Left kidney (tissue), 8 donors: ENCODE measurements at places on chromosomes 7 and 10. TPM values are rescaled to one million over a fixed set of nuclear protein-coding genes. Genes with fewer than 3 reads are reported as not detected.

TFR2 gene
- 0.93 TPM for polyA plus RNA-seq

GRCh38 chr7:68627247-68627864 lies 970.9 kb upstream of the AUTS2 start:
- DNase-seq, result no peak

- DNase-seq, result no peak
Measured at GRCh38 chr7:155670521-155670920, 26.1 kb downstream of the RBM33 start.

- no peak for DNase-seq
Measured at GRCh38 chr7:30424506-30424905, 54.1 kb downstream of the NOD1 start.

- no peak for DNase-seq
Measured at GRCh38 chr7:138515001-138515528, 55.0 kb downstream of the TRIM24 start.

- DNase-seq, result no peak
Measured at GRCh38 chr7:116543664-116544063, 18.8 kb downstream of the CAV1 start.

- no peak for DNase-seq
Measured at GRCh38 chr10:1347525-1347924, 291.3 kb downstream of the WDR37 start.

BTAF1 gene
- 62.1 TPM for polyA plus RNA-seq

DNA sequence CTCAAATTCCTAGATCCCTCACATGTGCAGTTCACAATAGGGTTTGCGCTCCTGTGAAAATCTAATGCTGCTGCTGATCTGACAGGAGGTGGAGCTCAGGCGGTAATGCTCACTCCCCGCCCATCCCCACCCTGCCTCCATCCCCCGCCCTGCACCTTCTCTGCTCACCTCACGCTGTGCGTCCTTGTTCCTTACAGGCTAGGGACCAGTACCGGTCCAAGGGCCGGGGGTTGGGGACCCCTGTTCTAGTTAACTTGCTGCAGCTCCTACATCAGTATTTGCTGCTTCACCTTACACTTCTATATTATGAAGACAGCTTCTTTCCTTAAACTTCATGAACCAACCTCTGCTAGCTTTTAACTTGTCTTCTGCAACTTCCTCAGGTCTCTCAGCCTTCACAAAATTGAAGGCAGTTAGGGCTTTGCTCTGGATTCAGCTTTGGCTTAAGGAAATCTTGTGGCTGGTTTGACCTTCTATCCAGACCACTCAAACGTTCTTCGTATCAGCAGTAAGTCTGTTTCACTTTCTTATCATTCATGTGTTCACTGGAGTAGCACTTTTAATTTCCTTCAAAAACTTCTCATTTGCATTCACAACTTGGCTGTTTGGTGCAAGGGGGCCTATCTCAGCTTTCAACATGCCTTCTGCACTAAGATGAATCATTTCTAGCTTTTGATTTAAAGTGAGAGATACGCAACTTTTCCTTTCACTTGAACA lies 1.7 kb upstream of the TNKS2 start:
- DNase-seq, result no peak

GRCh38 chr10:70430493-70431445 lies 10.7 kb downstream of the NODAL start:
- peak; percentile 51 for DNase-seq

GDF2 gene
- polyA plus RNA-seq, result not detected

DNA sequence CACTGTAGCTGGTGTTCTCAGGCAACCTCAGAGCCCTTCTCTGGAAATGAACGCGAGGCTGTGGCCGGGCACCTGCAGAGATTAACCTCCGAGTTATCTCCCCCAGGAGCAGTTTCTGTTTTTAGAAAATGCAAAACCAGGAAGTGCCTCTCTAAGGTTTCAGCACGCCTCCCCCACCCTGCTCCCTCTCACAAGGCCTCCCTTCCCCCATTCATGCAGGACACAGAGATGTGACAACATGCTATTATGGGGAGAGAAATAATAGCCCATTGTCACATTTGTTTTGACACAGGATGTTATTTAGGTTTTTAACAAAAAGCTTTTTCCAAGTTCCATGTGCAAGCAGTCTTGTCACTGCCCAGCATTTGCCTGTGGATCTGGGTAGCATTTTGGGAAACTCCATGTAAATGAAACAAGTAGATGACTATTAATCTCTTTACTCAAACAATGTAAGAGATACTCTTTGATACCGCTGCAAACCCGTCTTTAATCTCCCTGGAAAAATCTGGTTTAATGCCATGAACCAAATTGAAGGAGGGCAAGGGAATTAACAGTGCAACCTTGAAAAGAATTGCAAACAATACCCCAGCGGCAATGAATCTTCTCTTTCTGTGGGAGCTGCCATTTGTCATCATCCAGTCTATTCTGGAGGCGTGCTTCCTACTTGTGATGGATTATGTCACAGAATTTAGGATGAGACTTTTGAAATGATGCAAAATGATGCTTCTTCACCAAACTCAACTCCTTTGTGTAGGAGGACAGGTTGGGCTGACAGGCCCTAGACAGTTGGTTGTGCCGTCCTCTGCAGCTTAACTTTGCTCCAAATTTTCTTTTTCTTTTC lies 86.5 kb upstream of the NMT2 start:
- peak; percentile 32 for DNase-seq

EVX1 gene
- 0.07 TPM for polyA plus RNA-seq

DNA sequence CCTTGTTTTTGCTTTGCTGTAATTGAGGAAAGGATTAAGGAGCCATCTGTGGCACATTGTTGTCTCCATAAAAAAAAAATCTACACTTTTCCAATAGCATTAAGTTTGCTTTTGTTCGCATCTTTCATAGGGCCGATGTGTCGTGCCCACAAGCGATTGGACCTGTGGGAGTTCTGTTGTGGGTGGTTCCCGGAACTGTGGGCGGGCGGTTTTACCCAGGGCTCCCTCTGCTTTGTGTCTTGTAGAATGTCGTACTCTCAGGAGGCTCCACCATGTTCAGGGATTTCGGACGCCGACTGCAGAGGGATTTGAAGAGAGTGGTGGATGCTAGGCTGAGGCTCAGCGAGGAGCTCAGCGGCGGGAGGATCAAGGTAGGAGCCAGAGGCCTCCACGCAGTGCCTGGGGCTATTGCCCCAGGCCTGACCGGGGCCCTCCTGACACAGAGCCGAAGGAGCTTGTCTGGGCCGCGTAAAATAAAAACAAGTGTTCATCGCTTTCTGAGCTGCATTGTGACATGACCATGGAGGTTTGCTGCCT lies 92.4 kb downstream of the ACTR3B start:
- DNase-seq, result no peak

DNA sequence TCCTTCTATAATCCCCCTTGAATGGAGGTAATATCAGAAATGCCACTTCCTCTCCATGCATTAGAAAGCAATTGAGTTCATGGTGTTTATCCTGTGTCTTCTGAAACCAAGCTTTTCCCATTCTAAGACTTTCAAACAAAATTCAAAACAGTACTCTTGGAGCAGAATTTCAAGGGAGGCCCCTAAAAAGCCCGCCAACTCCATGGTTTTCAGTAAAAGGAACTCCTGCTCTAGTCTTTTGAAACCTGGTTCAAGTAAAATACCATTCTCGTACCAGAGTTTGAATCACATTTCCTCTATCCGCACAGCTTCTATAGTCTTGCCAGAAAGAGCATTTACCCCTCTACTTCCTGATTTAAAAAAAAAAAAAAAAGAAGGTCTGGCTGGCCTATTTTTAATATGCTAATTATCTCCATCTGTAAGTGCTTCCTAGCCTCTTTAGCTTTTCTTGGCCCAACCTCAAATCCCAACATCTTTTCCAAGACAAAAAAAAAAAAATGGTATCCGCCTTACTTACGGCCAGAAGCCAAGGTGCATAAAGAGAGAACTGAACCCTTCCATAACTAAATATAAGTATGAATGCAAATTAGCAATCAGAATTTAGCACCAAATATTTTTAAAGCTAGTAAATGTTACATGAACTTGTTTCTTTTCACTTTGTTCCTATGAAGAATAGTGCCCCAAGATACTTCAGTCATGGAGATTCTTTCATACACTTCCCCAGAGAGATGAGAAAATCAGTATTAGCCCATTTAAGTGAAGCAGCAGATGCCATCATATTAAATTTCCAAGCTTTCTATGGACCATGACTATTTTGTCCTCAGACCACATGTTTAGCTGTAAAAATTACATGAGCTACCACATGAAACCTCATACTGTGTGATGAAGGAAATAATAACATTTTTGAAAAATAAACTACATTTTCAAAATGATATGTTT lies 199.9 kb upstream of the FAM3C start:
- DNase-seq, result no peak

GRCh38 chr7:8154272-8154671 lies 107.7 kb downstream of the ICA1 start:
- peak; percentile 39 for DNase-seq

DNA sequence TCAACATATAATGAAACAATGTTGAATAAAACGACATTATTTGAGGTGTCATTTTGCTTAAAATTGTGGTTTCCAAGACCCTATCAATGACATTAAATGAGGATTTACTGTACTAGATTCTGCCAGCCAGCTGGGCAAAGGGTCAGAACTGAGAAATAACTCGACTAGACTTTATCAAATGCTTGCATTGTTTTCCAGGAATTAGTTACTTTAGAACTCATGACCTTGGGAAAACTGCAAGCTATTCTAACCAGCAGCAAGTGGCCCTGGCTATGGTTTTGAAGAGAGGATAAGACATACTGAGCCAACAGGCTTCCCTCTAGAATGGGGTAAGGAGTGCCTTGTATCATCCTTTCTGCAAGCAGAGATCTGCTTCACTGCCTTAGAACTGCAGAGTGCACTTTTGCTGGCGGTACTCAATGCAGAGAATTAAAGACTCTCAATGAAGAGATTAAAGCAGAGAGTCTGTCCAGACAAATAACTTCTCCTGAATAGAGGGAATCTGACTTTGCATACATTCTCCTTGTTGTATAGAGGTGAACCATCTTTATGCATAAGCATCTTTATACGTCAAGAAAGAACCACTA lies 281.5 kb downstream of the ARL4A start:
- DNase-seq, result no peak

DNA sequence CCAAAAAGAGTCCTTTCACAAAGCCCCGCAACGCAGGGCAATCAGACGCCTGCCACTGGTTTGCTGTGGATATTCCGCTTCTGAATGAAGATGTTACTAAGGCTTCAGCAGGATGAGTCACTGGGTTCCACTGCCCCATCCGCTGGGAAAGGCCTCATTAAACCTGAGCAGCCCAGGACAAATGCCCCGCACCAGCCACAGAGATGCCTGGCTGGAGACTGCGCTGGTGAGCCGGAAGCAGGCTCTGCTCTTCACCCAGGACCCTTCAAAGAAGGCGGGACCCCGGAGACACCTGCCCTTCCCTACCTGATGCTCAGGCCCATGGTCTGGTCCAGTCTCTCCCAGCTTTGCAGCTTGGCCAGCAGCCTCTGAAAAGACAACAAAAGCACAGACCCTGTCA lies 19.8 kb downstream of the MAD1L1 start:
- DNase-seq, result no peak

- no peak for DNase-seq
Measured at GRCh38 chr7:26374647-26375373, 83.1 kb downstream of the SNX10 start.

DNA sequence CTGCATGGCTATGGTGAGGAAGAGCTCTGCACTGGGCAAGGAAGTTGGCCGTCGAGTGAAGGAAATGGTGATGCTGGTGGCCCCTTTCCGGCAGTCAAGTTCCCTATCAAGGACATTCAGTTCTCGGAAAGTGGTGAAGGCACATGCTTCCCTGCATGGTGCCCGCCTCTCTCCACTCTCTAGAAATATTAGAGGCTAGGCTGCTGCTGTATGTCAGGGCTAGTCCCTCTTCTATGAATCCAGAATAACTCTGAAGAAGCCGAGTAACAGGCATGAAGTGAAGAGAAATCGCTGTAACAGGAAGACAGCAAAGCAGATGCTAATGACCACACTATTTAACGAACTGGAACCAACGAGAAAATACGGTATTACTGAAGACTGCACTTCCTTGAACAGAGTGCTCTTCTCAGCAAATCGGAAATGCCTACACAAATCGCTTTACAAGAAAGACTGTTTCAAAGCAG lies 5.4 kb downstream of the IDI1 start:
- no peak for DNase-seq

DNA sequence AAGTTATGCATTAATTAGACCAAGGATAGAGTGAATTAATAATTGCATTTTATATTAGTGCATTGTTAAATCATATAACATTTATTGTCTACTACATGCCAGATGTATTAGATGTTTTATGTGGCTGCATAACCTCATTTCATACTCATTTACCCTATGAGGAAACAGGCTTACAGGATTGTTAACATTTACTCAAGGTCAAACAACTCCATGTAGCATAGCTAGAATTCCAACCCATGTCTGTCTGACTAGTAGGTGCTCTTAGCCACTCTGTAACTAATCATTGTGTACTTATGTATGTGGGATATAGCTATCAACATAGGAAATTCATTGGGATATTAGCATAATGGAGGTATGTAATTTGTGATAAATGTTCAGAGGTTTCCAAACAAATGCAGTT lies 46.3 kb downstream of the PHYHIPL start:
- no peak for DNase-seq

GRCh38 chr10:60429084-60429849 lies 39.6 kb upstream of the ANK3 start:
- DNase-seq, result no peak

UPK3BL2 gene
- polyA plus RNA-seq, result 18.5 TPM

CXCL12 gene
- 417 TPM for polyA plus RNA-seq

GRCh38 chr10:50382576-50383023 lies 131.3 kb upstream of the ASAH2 start:
- no peak for DNase-seq

- DNase-seq, result no peak
Measured at GRCh38 chr10:119980956-119981750, 88.6 kb downstream of the SEC23IP start.

PIP gene
- polyA plus RNA-seq, result not detected

GRCh38 chr10:119159332-119159731 lies 6.2 kb downstream of the SFXN4 start:
- no peak for DNase-seq

EBF3 gene
- 2.7 TPM for polyA plus RNA-seq

- no peak for DNase-seq
Measured at GRCh38 chr7:98990356-98990755, 112.0 kb downstream of the TRRAP start.

GPR26 gene
- polyA plus RNA-seq, result 0.07 TPM
